ENCODE measurements at places on chromosomes 1 and 21.

DNA sequence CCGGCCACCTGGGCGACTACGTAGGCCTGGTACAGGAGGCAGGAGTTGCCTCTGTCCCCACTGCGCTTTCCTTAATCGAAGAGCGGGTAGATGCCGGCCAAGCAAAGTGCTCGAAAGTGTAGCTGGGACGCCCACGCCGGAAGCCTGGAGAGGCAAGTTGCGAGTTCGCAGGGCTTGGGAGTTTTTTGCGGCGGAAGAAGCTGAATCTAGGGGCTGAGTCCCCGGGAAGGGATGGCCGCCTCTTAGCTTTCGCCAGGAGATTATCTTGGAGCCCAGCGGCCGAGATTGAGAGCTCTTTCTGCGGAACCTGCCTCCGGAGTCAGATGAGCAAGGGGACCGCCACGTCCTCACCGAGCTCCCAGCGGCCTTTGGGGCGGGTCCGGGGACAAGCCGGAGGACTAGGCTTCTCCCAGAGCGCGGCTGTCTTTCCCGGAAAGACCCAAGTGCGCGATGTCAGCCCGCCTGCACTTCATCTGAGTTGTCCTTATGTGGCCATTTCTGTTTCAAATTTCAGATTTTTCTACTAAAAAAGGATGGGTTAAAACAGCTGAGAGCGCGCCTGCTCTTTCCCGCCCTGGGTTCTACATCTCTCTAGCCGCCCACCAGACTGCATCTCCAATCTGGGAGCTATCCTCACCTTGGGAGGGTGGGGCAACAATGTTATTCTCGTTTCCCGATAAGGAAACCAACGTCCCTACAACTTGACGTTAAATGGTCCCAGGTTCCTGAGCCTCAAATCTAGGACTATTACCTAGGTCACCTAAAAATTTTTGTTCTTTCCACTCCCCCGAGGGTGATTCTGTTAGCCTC, 12.4 kb upstream of the TBX15 start:
- peak; percentile 12 for DNase-seq

- DNase-seq = no peak
These were observed 8.3 kb downstream of the ADAR start for GRCh38 chr1:154599658-154600057.

GRCh38 chr1:27350663-27351540, 9.1 kb downstream of the SYTL1 start:
- peak; percentile 16 for DNase-seq

DNA sequence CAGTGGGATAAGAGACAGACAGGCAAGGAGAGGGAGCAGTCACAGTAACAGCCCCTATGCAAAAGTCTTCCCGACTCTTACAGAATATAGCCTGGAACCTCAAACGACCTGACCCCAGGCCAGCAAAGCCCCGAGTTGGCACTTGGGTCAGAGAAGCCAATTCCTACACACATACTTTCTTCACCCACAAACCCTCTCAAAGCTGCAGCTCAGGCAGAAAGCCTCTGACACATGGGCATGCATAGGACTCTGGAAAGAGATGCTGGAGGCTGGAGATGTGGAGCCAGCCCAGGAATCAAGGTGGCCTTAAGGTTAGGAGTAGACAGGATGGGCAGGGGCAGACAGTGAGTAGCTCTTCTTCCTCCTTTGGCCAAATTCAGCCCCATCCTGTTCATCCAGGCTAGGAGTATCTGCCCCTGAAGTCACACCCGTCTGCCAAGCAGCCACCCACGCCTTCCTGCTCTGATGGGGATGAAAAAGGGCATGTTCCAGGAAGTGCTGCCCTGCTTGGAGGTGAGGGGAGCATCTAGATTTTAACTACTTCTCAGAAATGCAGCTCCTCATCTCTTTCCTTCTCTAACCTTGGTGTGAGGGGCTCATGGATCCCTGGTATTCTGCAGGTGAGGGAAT, 7.8 kb downstream of the SLC41A1 start:
- no peak for DNase-seq

GRCh38 chr1:184039126-184039525, 1.6 kb upstream of the COLGALT2 start:
- no peak for DNase-seq

DNA sequence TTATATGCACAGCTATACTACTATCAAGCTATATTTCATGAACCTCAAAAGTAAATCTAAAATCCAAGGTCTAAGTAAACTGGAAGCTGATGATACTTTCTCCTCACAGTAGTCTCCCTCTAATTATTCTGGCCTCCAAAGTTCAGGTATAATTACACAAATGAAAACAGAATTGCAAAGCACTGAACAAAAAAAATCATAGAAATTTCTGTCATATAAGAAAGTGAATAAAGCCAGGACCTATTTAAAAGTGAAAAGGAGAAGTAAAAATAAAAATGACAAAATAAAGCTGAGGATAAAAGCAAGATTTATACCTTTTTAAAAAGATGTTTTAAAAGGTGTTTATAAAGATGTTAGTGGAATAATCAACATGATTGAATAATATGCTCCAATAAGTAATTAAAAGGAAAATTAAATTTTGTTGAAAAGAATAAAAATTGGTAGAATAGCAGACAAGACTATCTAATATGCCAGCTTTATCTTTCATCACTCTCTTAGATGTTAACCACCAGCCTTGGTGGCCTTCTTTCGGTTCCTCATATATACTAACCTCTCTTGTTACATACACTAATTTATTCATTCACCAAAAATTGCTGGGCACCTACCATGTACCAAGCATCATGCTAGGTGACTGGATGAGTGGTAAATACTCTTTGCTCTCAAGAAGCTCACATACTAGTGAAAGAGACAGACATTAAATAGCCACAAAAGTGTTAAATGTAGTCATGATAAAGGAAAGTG, 25.1 kb downstream of the SHCBP1L start:
- DNase-seq = no peak

DNA sequence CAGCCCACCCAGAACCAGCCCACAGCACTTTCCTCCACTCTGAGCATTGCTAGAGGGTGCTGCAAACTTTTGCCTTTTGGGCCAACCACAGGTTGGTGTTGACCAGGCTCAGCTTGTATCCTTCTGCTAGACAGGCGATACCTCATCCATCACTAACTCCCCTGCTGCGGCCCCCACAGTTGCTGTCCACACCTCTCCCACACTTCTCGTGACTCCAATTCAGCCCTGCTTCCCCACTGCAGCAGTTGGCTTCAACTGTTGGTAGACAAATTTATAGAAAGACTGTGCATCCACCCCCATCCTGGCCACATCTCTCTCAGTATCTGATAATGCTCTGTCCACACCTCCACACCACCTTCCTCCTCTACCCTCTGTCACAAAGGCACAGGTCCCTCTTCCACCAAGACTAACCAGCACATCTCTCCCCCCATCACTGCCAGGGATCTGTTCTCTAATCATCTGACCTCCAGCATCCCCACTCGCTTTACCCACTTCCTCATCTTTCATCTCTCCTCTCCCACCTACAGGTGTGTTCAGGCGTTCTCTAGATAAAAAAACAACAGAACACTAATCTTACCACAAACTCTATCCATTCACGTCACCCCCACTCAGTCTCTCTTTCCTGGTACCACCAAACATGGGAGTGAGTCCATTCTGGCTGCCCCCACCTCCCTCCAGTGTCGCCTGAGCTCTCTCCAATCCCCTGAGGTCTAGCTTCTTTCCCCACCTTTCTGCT, 15.8 kb upstream of the SLC25A44 start:
- no peak for DNase-seq

GRCh38 chr1:93661829-93662474, 19.7 kb downstream of the BCAR3 start:
- peak; percentile 87 for DNase-seq

GRCh38 chr1:40438391-40439015, 11.8 kb upstream of the ZFP69B start:
- DNase-seq = no peak

- DNase-seq = no peak
These were observed 374.2 kb downstream of the SETD4 start for GRCh38 chr21:35686156-35686555.

DNA sequence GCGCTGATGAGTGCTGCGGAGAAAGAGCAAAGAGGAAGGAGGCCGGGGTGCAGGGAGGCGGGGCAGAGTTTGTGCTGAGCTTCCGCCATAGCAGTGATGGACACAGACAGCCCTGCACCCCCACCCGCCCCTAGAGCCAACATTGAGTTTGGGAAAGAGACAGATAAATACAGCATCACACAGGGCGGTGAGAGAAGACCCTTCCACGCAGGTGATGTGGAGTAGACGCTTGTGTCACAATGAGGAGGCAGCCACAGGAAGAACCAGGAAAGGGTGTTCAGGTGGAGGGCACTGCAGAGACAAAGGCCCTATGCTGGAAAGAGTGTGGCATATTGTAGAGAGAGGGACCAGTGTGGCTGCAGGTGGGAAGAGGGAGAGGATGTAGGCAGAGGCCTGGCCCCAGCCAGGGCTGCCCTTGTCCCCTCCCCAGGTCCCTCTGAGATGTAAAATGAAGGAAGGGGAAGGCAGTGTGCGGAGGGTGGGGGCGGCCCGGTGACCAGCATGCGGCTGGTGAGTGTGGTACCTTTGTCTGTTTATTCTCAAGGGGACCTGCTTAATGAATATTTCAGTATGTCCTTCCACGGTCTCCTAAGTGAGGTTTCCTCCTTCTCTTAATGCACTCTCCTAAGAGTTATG, 194.4 kb upstream of the TMEM51 start:
- DNase-seq = no peak

DNA sequence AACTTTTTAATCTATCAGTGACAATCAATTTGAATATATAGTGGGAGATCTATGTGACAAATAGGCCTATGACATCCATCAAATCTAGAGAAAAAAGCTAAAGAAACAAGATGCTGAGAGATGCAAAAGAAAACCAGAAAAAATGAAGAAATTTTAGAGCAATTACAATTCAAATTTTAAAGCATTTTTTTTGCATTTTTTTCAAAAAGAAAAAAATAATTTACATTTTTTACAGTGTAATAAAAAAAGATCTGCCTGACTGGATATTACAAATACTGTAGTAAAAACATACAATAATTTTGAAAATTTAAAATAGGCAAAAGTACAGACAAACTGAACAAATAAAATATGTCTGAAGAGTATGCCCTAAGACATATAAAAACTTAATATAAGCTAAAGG, 14.4 kb downstream of the CD34 start:
- DNase-seq = no peak

- no peak for DNase-seq
These were observed 10.3 kb downstream of the ERRFI1 start for GRCh38 chr1:8015809-8016165.

DNA sequence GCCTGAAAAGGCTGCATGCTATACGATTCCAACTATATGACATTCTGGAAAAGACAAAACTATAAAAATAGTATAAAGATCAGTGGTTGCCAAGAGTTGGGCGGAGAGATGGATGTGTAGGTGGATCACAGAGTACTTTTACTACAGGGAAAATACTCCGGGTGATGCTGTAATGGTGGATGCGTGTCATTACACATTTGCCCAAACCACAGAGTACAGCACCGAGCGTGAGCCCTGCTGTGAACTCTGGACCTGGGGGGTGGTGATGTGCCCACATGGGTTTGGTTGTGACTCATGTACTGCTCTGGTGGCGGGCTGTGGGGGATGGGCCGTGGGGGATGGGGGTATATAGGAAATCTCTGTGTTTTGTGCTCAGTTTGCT, 162.7 kb upstream of the COL6A1 start:
- DNase-seq = peak; percentile 80

DNA sequence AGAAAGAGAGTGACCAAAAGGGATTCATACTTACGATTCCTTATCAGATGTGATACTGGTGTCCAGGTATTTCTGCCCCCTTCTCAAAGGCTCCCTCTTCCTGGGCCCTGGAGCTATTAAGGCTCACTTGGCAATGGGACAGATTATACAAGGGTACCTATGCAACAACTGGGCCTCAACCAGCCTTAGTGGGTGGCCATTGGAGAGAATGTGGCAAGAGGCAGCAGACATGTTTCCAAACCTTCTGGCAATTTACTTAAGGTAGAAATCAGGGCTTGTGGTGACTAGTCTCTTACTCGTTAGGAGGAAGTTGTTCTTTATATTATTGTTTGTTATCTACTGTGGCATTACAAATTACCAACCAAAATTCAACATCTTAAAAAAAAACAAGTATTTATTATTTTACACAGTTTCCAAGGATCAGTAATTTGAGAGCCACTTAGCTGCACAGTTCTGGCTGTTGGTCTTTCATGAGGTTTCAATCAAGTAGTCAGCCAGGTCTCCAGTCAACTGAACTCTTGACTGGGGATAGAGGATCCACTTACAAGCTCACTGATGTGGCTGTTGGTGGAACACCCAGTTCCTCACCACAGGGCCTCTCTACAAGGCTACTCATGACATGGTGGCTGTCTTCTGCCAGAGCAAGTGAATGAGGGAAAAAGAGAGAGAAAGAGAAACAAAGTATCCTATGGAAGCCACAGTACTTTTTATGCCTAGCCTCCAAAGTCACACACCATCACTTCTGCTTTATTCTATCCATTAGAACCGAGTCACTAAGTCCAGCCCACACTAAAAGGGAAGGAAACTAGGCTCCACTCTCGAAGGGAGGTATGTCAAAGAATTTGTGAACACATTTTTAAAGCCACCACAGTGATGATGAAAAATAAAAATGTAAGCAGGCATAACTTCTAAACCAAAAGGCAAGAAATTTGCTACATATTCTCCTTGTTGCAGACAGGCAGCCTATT, 10.7 kb downstream of the ZNF648 start:
- DNase-seq = no peak

DNA sequence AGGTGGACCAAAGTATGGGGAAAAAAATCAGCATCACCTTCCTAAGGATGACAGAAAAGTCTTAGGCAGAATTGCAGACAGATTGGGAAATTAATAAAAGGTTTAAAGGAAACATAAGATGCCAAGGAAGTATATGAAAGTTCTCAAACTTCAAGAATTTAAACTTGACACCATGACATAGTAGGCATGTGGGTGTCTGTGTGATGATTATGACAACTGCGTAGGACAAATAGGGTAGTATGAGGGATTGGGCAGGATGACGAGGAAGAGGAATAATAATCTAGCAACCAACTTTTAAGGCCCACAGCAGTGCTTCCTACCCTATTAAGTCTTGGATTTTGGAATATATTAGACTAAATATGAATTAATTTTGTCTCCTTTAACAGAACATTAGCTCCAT, 52.4 kb downstream of the HNRNPR start:
- DNase-seq = no peak

DNA sequence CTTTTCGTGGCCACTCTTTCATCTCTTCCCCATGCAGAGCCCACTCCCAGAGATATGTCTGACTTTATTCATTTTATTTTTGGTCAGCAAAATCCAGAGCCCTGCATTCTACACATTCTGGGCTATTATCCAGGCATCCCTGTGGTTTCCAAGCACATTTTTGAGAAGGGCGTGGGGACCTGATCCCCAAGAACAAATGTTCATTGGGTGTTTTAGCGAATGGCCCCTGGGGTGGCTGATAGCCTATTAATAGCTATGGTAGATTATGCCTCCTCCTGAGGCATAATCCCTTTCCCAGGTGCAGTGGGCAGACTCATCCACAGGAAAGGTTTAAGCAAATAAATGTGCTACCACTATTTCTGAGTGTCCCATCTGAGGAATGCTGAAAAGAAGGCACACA, 511.8 kb upstream of the USP24 start:
- DNase-seq = peak; percentile 93

DNA sequence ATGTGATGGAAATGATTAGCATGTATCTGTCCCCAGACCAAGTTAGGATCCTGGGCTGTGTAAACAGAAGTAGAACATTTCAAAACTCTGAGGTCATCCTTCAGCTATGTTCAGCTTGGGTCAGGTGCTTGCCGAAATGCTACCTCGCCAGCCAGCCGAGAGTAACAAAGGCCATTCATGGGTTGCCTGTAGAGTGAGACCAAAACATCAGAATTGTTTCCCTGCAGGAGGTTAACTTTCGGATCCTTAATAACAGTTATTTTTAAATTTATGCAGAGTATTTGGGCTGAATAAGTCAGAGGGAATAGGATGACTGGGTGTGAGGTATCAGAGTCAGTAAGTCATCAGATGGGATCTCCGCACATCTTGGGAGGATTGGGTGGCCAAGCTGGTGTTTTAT, 35.6 kb downstream of the SMYD2 start:
- DNase-seq = peak; percentile 17
